ENCODE measurements at places on chromosomes 12 and 14.

- no peak for DNase-seq
These were observed 7.6 kb downstream of the KRAS start for GRCh38 chr12:25242981-25243679.

DNA sequence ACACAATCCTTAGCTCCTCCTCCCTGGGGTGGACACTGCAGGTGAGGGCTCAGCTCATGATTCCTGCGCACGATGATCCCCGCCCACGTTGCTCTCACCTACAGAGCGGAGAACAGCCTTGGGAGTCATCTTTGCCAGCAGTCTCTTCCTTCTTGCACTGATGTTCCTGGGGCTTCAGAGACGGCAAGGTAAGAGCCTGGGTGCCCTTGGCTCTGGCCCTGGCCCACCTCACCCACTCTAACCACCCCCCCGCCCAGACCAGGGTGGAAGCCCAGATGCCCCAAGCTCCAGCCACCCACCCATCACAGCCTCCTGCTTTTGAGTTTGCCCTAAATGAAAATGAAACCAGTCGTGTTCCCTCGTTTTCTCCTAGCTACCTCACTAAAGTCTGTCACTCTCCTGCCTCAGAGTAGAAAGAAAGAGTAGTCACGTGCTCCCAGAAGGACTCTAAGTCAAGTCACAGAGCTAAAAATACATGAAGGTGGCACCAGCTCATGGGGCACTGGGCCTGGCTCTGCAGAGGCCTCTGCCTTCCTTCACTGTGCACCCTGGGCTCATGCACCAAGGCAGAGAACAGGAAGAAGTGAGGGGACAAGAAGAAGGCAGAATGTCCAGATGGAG, 9.0 kb downstream of the TAPBPL start:
- no peak for DNase-seq

DNA sequence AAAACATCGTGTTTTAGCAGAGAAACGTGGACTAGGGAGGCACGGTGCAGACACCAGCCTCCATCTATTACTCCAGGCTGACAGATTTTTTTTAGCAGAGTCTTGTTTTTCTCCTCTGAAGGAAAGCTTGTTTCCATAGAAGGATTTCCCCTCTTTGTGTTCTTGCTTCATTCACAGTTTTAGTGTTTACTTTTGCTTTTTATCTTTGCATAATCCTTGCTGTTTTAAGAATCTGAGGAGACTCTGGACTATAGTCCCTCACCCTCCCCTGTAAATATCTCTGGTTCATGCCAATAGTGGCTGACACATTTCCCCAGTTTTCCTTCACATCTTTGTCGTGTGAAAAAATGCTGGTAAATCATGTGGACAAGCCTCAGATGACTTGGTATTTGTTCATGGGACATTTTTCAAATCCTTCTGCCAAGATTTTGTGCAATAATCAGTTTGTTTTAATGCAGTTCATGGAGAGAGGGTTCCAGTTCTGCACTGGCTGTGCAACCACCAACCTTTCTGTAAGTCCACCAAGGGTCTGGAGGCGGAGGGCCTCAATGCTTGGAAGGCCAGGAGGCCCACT, 39.9 kb upstream of the TMCC3 start:
- no peak for DNase-seq

DNA sequence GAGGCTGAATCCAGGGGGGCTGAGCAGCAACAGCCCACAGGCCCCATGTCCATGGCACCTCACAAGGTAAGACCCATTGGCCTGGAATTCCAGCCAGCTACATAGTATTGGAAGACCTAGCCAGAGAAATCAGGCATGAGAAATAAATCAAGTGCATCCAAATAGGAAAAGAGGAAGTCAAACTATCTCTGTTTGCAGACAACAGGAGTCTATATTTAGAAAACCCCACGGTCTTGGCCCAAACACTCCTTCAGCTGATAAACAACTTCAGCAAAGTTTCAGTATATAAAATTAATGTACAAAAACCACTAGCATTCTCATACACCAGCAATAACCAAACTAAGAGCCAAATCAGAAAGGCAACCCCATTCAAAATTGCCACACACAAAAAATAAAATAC, 16.9 kb downstream of the PDE6H start:
- DNase-seq: no peak

- DNase-seq: no peak
These were observed 377.1 kb upstream of the KITLG start for GRCh38 chr12:88957358-88957757.

DNA sequence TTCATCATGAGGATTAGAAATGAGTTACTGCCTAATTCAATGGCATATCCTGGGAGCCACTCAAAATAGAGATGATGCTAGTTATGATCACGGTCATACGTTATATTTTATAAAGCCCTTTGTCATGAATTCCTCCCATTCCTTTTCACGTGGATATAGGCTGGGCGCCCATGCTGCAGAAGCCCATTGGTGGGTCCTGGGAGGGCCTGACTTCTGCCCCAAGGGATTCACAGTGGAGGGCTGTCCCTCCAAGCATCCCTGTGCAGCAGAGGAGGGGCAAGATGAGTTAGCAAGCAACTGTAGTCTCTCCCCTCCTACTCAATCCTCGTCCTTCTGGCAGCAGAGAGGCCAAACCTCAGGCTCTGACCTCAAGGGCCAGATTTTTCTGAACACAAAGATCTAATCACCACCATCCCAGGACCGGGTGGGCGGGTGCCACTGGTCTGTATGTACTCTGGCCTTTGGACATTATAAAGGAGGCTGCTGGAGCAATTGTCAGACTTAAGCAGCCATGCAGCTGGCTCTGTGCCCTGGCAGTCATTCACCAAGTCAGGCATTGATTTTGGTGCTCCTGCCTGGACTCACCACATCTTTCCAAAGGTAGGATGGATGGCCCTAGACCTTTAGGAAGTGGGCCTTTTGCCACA, 8.6 kb downstream of the GLTP start:
- DNase-seq: no peak

- peak; percentile 88 for DNase-seq
These were observed 13.7 kb downstream of the MYBPC1 start for GRCh38 chr12:101608301-101609133.

GRCh38 chr12:65994318-65994717, 136.2 kb downstream of the LLPH start:
- no peak for DNase-seq

DNA sequence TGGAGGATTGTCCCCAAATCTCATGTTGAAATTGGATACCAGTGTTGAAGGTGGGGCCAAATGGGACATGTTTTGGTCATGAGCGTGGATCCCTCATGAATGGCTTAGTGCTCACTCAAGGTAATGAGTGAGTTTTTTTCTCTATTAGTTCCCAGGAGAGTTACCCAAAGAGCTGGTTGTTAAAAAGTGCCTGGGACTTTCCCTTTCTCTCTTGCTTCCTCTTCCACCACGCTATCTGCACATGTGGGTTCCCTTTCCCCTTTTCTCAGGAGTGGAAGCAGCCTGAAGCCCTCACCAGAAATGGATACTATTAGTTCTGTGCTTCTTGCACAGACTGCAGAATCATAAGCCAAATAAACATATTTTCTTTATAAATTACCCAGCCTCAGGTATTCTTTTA, 465.4 kb downstream of the FSCB start:
- no peak for DNase-seq

DNA sequence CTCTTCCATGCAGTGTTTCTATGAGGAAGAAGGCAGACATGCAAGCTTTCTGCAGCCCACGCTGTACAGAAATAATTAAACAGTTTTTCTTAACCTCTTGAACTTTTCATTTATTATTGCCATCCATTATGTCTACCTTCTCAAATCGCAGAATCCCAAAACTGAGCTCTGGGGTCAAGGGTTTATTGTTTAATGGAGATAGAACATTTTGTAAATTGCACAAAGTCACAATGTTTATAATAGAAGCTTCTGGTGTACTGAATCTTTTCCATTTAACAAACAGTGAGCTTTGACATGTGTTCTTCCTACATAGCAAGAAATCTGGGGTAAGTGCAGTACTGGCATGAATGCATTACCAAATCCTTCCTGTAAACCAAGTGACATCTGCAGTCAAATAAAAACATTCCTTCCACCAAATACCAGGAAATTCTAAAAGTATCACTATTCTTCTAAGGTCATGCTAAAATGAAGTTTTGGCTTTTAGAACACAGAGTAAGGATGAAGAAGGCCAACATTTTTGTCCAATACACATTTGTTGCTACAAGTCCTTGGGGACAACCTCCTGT, 385.3 kb upstream of the DDHD1 start:
- DNase-seq: no peak

- no peak for DNase-seq
These were observed 12.3 kb upstream of the SLC35E3 start for GRCh38 chr12:68733661-68734071.

DNA sequence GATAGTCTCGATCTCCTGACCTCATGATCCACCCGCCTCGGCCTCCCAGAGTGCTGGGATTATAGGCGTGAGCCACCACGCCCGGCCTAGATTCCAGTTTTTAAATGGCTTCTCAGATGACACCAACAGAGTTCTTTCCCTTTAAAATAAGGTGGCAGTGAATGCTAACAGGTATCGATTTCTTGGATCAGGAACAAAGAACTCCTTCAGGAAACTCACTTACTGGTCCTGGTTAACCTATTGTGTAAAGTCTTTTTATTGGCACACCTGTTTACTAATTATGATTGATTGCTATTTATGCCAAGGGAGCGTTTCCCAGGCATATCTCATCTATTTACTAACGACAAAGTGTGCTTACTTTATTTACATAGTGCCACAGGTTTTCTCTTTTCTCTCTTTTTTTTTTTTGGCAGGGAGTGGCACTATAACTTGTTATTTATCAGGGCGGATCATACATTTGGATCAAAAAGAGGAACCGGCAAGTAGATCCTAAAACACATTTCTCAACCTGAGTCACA, 89.7 kb downstream of the GLT1D1 start:
- DNase-seq: peak; percentile 88

DNA sequence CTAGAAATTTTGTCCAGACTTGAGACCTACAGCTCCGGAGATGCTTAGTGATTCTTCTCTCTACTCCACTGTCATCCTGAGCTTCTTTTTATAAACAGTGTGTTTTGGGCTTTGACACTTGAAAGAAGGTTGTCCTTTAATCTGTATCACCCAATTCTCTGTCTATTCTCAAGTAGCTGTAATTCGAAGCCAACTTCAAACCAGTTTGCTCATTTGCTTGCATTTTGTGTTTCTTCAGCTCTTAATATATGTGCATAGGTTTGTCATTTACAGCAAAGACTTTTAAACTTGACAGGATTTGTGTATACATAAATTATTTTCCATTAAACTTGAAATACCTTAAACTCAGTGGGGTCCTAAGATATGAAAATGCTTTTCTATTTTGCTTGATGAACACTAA, 16.4 kb upstream of the MYBPC1 start:
- no peak for DNase-seq

DNA sequence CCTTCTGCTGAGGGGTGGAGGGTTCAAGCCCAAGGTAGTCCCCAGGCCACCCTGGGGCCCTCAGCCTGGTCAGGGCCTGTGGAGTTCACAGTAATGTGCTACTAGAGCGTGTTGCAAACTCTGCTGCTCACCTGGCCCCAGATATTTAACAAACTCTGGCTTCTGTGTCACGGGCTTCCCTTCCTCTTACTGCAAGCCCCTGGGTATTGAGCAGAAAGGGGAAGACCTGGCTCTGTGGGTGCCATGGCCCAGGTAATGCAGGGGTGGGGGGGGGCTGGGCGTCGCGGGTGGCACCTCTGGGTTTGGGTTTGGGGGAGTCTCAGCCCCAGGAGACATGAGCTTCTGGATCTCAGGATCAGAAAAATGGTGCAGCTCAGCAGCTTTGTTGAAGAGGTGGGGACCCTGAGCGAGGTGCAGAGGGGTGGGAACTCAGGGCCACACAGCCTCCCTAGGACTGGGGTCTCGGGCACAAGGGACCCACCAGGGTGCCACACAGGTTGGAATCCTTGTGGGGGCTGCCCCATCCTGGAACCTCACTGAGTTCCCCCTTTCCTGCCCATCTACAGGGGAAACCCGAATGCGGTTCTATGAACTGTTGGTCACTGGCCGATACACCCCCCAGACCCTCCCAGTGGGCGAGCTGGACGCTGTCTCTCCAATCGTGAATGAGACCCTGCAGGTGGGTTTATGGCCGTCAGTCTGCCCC, 4.0 kb downstream of the SETD1B start:
- DNase-seq: no peak

DNA sequence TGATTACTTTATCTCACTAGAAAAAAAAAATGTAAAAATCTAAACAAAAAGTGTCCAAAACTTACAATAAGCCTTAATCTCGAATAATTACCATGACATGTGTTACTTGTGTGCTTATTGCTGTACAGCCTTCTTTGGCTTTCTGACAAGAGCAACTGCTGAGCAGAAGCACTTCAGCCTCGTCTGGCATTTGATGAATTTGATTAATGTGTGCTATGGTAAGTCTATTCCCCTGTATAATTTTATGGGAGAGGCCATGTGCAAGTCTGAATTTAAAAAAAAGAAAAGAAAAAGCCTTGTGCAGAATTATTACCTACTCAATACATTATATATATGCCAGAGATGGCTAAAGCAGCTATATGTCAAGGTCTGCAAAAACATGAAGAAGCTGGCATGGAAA, 113.9 kb downstream of the AEBP2 start:
- no peak for DNase-seq

DNA sequence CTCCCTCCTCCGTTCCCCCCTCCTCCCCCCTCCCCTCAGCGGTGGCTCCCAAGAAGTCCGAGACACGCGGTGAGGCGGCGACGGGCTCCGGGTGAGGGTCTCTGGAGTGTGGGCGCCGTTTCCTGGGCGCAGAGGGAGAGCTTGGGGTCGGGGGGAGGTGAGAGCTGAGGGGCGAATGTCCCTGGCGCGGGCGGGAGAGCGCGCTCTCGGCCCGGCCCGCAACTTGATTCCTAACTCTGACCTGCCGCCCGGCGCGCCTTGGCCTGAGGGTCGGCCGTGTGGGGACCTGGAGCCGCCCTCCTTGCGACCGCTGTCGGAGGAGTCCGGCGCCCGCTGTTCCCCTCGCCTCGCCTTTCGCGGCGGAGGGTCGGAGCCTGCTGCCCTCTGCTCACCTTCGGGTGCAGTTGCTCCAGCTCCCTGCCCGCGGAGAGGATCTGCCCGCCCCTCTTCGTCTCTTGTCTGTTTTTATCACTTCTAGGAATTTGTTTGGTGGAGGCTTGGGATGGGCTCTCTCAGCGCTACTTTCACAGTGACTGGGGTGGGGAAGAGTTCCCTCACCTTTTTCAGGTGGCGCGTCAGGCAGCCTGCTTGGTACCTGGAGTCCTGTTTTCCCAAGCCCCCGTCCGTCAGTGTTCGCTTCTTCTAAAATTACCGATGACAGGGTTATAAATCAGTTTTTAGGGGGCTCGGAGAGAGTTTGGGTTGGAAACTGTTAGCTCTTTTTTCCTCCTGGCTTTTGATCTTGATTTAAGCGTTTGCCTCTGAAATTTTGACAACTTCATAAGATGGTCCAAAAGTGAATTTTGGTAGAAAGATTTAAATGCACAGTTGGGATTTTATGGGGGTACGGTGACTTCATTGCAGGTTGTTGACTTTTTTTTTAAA, 495 bp downstream of the ADIPOR2 start:
- DNase-seq: no peak

GRCh38 chr14:59292921-59293534, 104.6 kb downstream of the DAAM1 start:
- no peak for DNase-seq

GRCh38 chr12:94648578-94648977, 1.8 kb downstream of the TMCC3 start:
- DNase-seq: peak; percentile 67
